ENCODE measurements at places on chromosomes 2 and 18.

GRCh38 chr2:43109261-43109743 lies 117.1 kb downstream of the ZFP36L2 start:
- no peak for DNase-seq

DNA sequence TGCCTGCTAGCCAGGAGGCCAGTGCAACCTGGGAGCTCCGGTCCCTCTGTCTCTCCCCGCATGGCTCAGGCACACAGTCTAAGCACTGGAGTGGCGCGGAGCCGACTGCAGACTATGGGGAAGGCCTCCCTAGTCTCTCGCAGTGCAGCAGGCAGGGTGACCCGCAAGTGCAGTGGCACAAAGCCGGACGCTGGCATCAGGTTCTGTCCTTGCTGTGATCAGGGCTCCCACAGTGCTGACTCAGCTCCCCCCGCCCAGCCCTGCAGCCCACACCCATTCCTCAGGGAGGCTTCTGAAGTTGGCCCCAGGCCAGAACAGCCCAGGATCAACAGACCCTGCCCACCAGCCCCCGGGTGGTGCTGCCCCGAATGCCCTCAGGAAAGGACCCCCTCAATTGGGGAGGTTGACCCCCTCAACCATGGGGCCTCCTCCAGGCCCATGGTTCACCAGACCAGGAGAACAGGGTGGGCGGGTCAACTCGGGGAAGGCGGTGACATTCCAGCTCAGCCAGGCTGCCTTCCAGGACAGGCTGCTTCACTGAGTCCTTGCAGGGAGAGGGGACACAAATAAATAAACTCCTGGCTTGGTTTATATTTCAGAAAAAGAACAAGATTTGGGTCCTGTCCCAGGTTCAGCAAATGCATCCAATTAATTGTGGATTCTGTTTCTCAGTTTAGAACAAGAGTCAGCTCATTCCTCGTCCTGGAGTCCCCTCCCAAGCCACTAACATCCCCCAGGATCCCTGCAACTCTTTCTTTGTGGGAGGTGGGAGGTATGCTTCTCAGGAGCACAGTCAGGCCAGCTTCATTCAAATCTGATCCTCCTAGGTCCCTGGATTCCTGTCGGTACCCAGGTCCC lies 12.2 kb downstream of the BIN1 start:
- DNase-seq, result peak; percentile 9

- no peak for DNase-seq
These were observed 76.8 kb downstream of the POU3F3 start for GRCh38 chr2:104930732-104931131.

DNA sequence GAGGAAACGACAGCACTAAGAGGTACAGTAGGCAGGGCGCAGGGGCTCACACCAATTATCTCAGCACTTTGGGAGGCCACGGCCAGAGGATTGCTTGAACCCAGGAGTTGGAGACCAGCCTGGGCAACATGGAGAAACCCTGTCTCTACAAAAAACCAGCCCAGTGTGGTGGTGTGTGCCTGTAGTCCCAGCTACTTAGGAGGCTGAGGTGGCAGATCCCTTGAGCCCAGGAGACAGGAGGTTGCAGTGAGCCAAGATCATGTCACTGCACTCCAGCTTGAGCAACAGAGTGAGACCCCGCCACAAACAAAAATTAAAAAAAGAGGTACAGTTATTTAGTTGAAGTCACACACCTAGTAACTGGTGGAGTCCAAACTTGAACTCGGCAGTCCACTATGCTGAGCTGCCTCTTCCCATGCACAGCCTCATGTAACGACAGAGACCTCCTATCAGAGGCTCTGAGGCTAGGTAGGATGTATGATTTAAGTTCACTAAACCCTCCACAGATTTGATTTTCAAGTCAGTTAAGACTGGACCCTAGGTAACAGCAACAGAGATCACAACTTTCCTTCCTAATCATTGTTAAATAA lies 8.7 kb downstream of the STK17B start:
- DNase-seq, result no peak

- DNase-seq, result no peak
These were observed 17.4 kb downstream of the COPS7B start for GRCh38 chr2:231803501-231804138.

DNA sequence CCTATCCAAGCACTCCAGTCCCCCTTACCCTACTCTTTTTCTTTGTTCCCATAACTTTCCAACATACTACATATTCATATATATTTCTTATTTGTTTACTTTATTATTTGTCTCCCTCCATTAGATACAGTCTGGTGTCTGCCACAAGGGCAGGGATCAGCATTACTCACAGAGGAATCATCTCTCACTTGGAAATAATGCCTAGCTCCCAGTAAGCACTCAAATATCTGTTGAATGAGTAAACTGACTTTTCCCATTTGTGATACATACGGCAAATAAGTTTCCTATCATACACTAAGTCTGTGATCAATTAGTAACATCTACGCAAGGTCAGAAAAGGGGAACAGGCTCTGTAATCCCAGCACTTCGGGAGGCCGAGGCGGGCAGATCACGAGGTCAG lies 18.7 kb downstream of the C1D start:
- no peak for DNase-seq

GRCh38 chr18:55139836-55140235 lies 180.6 kb upstream of the CCDC68 start:
- no peak for DNase-seq

GRCh38 chr2:191127235-191127634 lies 23.6 kb downstream of the STAT4 start:
- no peak for DNase-seq

DNA sequence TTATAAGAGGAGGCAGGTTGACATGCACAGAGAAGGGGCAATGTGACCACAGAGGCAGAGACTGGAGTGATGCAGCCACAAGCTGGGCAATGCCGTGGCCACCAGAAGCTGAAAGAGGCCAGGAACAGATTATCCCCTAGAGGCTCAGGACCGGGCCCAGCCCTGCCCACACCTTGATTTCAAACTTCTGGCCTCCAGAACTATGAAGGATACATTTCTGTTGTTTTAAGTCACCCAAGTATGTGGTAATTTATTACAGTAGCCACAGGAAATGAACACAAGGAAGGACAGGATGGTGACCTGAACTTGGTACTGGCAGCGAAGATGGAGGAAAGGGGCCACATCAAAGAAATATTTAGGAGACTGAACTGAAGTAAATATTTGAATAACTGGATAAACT lies 66.8 kb upstream of the RIOK3 start:
- no peak for DNase-seq

DNA sequence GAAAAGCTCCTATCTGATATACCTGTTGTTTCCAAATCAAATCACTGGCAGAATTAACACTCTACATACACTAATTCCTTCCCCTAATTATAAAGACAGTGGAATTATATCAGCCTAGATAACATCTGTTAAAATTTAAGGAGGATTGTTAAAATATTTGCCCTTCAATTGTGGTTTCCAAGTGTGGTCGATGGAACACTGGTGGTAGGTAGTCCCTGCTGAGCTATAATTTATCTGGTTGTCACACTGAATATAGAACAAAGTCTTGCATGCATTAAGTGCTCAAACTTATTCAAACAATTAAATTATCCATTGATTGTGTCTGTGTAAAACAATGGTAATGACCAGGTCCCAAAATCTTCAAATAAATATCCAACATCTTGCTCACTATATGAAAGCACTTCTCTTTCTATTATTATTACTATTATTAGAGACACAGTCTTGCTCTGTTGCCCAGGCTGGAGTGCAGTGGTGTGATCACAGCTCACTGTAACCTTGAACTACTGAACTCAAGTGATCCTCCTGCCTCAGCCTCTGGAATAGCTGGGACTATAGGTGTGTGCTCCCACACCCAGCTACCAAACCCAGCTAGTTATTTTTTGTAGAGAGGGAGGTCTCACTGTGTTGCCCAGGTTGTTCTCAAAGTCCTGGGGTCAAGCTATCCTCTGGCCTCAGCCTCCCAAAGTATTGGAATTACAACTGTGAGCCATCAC lies 12.0 kb downstream of the CDH2 start:
- DNase-seq, result no peak

GRCh38 chr2:121611730-121612705 lies 37.2 kb downstream of the CLASP1 start:
- DNase-seq, result no peak

GRCh38 chr2:224687156-224687555 lies 29.0 kb downstream of the CCDC195 start:
- DNase-seq, result no peak

DNA sequence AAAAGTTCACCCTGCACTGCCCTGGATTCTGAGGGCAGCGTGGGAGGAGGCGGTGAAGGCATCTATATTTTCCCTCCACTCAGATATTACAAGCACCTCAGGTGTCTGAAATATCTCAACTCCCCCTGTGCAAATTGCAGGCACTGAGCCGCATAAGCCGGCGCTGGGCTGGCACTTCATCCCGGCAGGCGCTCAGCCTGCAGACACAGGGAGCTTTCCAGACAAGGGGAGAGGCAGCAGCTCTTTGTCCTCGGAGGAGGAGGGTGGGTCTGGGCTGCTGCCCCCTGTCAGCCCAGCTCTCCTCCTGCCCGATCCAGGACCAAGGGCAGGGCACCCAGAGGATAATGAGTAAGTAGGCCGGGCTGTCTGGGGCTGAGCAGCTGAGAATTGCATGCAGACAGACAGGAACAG lies 189.3 kb upstream of the MYT1L start:
- no peak for DNase-seq

DNA sequence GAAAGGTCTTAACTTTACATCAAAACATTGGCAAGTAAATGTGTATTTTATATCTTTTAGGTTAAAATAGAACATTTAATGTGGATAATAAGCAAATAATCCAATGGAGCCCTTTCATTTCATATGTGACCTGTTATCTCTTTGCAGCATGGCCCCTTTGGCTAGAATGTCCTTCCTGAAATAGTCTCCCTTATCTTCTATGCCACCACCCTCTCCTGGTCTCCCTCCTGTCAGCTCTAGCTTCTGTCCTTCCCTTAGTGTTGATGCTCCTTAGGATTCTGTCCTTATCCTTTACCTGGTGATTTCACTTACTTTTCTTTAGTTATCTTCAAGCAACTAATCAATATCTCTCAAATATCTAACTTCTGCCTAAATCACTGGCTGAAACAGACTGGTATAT lies 87.1 kb upstream of the TFCP2L1 start:
- no peak for DNase-seq

DNA sequence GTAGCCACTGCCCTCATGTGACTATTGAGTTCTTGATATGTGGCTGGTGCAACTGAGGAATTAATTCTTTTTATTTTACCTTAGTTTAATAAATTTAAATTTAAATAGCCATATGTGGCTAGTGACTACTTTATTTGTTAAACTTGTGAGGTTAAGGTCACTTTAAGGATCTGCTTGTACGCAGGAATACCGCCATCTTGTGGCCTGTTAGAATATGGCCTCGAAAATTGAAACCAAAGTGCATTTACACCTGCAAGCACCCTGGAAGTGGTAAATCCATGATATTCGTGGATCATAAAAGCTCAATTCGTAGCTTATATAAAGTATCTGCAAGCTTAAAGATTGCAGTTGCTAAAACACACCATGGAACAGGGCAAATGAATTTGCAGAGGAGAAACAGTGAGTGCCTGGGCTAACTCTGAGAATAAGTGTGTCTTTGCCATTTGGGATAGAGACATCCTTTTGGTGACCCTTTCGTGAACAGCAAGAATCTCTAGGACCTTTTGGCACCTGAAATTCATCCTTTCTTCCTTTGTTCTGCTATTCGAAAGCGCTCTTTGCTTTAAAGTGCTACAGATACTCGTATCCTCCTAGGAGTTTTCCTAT lies 59.9 kb upstream of the REG3A start:
- peak; percentile 45 for DNase-seq

GRCh38 chr2:193566276-193566675 lies 1371.5 kb upstream of the TMEFF2 start:
- DNase-seq, result no peak

DNA sequence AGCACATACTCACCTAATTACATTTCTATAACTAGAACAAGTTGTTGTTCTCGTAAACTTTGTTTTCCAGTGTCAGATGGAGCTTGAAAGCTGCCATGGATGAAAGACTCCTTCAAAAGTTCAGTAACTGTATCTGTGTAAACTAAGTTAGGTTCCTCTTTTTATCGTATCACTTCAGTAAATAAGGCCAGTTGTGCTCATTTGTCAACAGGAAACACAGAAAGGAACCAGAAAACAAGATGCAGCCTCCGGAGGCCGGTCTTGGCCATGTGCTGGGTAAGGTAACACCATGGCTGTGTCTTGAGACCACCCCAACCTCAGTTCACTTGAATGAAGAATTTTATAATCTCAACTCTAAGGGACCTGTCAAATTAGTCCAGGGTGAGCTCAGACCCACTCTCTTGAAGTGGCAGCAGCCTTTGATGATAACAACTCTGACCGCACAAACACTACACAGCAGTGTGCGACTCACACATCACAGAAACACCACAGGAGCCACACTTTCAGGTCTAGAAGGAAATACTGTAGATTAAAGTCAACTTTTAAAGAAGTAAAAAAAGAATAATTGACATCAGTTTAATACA lies 213.8 kb downstream of the AFF3 start:
- no peak for DNase-seq

GRCh38 chr2:23545396-23545795 lies 160.4 kb downstream of the KLHL29 start:
- DNase-seq, result no peak

DNA sequence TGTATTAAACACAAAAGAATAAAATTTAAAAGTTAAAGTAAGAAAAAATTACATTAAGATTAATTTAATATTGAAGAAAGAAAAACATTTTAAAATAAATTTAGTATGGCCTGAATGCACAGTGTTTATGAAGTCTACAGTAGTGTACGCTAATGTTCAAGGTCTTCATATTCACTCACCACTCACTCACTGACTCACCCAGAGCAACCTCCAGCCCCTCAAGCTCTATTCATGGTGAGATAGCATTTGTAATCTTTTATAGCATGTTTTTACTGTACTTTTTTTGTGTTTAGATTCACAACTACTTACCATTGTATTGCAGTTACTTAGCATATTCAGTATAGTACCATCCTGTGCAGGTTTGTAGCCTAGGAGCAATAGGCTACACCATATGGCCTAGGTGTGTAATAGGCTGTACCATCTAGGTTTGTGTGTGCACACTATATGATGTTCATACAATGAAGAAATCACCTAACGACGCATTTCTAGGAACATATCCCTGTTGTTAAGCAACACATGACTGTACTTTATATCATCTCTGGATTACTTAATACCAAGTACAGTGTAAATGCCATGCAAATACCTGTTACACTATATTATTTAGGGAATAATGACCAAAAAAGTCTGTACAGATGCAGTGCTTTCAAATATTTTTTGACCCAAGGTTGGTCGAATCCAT lies 144.0 kb upstream of the IL1R2 start:
- no peak for DNase-seq

- DNase-seq, result no peak
These were observed 57.0 kb downstream of the SH3RF3 start for GRCh38 chr2:109185821-109186570.
